Ovary (tissue), 10 donors: ENCODE measurements at places on chromosomes 3 and 15. TPM values are rescaled to one million over a fixed set of nuclear protein-coding genes. Genes with fewer than 3 reads are reported as not detected.

DNA sequence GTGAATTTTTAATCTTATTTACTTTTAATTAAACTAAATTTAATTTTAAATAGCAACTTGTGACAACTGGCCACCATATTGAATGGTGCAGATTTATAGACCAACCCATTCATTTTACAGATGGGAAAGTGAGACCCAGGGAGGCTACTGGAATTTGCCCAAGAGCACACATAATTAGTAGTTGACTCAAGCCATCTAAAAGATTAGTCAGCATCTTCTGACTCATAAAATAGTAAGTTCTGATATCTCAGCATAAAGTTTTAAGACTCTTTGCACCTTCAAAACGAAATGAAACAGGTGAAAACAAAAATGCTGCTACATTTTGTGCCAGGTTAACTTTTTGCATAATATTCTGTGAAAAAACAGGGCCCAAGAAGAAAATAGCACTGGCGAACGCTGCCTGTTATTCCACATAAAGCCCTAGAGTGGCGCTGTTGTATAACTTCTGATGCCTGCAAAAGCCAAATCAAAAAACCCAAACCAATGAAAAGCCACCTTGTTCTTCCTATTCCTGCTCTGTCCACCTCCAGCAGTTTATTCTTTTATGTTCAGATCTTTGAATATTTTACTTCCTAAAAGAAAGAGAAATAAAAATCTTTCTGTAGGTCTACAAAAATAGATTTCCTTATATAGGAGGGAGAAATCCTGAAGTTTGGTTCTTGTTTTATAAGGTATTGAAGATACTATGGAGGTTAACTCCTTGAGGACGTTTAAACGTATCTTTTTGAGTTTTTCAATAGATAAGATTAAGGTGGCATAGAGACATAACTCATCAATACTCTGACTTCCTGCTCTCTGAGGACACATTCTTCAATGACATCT lies 62.8 kb downstream of the OTOL1 start:
- no peak for DNase-seq

- DNase-seq, result no peak
Measured at GRCh38 chr3:39113291-39113690, 5.8 kb downstream of the TTC21A start.

DNA sequence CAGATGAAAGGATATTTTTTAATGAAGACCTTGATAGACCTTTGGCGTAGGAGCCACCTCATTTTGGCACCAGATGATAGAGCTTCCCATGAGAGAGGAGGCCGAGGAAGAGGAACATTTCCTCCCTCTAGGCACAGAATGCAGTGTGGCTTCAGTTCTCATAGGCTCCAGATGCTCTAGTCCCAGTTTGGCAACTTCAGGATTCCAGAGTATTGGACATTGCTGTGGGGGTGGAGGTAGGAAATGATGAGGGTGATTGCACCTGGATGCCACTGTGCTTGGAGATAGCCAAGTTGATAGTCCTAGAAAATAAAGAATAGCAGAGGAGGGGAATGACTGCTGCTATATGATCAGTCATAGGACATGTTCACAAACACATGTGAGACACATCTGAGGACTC lies 58.3 kb upstream of the KY start:
- no peak for DNase-seq

RTP3 gene
- not detected for polyA plus RNA-seq

IGF1R gene
- polyA plus RNA-seq, result 38.2 TPM

PIERCE2 gene
- 1.5 TPM for polyA plus RNA-seq

POLR2H gene
- 67.2 TPM for polyA plus RNA-seq

FBXL2 gene
- polyA plus RNA-seq, result 12.1 TPM

ITGA11 gene
- 34.5 TPM for polyA plus RNA-seq

DISP2 gene
- 8.2 TPM for polyA plus RNA-seq

LDHAL6B gene
- not detected for polyA plus RNA-seq
